ENCODE measurements at places on chromosomes 11 and 22.

DNA sequence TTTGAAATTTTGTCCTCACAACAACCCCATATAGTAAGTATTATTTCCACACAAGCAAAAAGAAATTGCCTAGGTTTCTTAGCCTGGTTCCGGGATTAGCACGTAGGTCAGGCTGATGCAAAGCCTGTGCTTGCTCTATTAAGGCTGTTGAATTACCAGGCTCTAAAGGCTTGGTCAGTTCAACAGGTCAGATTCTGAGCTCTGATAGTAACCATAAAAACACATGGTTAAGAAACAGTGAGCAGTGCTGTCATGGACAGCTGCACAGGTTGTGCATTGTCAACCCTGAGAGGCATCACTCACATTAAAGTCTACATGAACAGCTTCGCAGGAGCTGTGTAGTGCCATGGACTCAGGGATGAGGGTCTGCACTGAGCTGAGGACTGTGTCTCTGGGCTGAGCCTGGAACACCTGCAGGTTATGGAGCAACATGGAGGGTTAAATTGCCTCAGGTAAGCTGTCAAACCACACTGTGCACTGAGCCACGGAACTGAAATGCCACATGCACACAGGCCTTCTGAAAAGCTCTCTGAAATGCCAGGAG, 98.0 kb downstream of the PIWIL4 start:
- no peak for DNase-seq

DNA sequence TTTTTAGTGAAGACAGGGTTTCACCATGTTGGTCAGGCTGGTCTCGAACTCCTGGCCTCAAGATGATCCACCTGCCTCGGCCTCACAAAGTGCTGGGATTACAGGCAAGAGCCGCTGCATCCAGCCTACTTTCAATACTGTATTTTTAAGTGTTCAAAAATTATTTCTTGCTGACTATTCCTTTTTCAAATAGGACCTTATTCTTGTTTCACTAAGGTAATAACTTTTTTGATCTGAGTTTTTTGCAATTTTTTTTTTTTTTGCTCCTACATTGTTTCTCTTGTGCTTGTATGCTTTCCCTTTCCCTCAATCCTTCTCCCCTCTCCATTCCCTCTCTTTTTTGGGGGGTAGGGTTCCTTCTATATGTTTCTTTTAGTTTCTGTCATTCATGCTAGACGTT, 73.1 kb downstream of the FAM168A start:
- no peak for DNase-seq

GRCh38 chr11:45400591-45400990, 114.5 kb upstream of the SYT13 start:
- peak; percentile 88 for DNase-seq

DNA sequence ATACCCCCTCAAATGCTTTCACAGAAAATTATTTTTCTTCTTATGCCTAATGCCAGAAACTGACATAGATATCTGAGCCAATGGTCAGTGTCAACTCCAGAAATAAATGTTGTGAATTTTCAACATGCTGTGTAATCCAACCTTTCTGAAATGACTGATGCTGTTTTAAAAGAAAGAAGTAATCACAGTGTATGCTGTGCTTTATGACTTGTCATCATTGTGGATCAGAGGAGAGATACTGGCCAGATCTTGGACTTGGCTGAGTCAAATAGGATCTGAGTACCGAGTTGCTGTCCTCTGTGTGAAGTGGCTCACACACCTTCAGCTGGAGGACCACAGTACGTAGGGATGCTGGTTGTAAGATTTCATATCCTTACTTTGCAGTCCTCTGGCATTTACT, 89.9 kb upstream of the ARHGAP20 start:
- no peak for DNase-seq

DNA sequence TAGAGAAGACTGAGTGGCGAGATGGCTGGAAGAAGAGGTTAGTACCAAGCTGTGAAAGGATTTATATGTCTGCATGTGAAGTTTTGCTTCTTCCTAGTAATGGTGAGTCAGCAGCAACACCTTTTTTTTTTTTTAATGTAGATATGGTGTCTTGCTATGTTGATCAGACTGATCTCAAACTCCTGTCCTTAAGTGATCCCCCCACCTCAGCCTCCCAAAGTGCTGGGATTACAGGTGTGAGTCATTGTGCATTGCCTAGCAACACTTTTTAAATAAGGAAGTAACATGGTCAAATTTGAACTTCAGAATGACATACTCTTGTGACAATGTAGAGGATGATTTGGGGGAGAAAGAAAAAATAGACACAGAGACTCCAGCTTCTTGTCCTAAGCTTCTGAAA, 6.5 kb upstream of the CSTPP1 start:
- DNase-seq = peak; percentile 63

DNA sequence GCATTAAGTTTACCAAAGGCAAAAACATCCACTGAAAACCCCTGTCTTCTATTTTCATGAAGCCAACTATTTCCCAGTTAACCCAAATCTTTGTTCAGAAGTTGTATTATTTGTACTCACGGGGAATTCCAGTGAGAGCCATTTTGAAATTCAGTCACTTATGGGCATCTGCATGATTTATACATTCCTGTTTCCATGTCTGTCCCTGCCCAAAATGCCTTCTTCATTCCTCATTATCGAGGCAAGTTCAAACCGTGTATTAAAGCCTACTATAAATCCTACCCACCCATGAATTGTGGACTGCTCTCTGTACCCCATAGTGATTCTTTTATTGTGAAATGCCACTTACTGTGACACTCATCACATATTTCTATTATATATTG, 772.7 kb downstream of the DLG2 start:
- no peak for DNase-seq

- peak; percentile 1 for DNase-seq
Observed at GRCh38 chr11:101049123-101049522, 80.5 kb downstream of the PGR start.

GRCh38 chr22:28373831-28374230, 305.8 kb downstream of the TTC28 start:
- peak; percentile 30 for DNase-seq

DNA sequence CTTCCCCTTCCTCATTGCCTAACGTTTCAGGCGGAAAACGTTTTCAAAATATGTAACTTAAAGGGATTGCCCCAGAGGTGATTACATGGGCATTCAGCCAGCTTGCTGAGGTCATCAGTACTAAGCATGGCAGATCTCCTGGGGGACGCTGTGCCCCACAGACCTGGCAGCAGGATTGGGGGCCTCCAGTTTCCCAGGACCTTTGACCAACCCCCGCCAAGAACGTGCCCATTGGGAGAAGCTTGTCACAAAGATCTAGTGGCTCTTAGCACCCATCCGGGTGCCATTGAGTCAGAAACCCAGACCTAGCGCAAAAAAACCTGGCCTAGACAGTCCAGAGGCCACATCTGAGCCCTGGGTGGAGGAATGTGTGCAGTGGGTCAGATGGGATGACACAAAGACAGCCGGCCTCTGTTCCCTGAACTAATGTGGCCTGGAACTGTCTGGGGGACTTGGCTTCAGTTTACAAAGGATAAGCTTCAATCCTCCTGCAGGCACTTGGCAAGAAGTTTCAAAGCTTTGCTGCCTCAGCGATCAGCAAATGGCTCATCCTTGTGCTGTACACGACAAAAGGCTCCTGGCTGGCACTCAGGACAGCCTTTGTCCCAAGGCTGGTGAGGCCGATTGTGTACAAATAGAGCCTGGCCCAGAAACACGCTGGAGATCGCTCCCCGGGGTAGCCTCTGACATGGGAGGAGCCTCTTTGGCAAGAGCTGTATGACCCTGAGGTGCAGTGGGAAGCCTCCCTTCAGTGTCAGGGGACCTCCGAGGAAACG, 9.5 kb downstream of the C1QTNF6 start:
- DNase-seq = no peak

GRCh38 chr11:73280626-73281025, 8.5 kb downstream of the P2RY6 start:
- DNase-seq = no peak

DNA sequence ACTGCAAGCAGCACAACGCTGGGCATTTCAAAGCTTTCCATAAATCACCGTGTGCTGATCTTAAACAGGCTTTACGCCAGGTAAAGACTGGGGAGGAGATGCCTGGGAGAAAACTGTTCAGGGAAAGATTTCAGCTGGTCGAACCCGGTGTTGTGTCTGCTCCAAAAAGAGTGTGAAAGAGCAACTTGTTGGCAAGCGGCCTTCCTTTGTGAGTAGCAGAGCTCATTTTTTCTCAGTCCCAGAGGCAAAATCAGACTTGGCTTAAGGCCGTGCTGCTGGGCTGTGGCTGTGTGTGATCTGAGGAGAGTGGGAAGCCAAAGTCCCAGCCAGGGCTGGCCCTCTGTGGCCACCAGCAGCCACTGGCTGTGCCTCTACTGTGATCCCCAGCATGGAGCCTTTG, 75.7 kb upstream of the E2F8 start:
- DNase-seq = no peak

DNA sequence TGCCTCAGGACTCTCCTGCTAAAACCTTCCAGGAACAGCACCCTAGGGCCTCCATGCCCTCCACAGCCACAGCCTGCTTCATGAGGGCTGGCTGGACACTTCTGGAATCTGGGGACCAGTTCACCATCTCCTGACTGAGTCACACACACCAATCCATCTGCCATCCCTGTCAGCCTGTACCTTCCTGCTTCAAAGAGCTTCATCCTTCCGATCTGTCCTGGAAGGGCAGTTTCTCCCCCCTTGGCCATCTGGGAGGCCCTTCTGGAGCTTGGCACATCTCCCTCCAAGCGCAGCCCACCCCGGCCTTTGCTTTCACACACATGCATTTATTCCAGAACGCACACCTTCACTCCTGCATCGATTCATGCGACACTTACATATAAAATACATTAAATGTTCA, 13.0 kb downstream of the APBB1 start:
- no peak for DNase-seq

DNA sequence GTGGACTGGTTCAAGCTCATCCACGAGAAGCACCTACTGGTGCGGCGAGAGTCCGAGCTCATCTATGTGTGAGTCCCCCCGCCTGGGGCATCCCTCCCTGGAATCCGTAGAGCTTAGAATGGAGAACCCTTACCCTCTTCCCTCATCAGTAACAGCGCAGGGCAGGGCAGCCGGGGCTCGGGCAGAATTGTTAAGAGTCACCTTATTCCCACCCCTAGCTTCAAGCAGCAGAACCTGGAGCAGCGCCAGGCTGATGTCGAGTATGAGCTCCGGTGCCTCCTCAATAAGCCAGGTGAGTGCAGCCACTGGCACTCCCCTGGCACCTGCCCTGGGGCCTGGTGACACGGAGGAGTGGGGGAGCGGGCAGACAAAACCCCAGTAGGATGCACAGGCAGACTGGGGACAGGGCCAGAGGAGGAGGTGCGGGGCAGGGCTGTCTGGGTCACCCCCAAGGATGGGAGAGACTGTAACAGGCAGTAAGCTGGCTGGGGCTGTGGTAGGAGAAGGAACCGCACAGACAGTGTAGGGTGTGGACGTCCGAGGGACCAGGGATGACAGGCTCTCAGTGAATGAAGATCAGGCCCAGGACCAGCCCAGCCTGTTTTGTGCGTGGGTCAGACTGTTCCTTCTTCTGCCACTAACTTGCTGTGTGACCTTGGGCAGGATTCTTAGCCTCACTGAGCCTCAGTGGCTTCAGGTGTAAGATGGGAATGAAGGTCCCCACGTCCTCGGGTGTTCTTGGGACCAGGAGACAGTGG, 20.4 kb downstream of the C22orf23 start:
- no peak for DNase-seq

DNA sequence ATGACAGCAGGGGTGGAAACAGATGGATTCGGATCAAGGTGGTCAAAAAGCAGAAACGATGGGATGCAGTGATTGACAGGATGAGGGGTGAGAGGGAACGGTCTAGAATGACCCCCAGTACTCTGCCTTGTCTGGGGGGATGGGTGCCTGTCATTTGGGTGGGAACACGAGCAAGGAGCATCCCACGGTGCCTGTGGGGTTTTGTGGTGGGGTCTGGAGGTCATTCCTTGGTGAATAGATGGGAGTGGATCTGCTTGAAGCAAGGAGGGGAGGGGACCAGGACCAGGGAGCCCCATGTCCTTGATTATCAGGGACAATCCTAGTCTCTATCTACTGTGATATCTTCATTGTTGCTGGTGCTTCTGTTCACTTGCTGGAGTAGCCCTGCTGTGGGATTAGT, 8.1 kb upstream of the CERK start:
- DNase-seq = no peak

GRCh38 chr22:27557286-27558008, 244.1 kb downstream of the MN1 start:
- no peak for DNase-seq
